ENCODE measurements at places on chromosomes 16 and 17. TPM values are rescaled to one million over a fixed set of nuclear protein-coding genes. Genes with fewer than 3 reads are reported as not detected.

- DNase-seq = no peak
These were observed 742 bp upstream of the SLC16A13 start for GRCh38 chr17:7034955-7035590.

DNA sequence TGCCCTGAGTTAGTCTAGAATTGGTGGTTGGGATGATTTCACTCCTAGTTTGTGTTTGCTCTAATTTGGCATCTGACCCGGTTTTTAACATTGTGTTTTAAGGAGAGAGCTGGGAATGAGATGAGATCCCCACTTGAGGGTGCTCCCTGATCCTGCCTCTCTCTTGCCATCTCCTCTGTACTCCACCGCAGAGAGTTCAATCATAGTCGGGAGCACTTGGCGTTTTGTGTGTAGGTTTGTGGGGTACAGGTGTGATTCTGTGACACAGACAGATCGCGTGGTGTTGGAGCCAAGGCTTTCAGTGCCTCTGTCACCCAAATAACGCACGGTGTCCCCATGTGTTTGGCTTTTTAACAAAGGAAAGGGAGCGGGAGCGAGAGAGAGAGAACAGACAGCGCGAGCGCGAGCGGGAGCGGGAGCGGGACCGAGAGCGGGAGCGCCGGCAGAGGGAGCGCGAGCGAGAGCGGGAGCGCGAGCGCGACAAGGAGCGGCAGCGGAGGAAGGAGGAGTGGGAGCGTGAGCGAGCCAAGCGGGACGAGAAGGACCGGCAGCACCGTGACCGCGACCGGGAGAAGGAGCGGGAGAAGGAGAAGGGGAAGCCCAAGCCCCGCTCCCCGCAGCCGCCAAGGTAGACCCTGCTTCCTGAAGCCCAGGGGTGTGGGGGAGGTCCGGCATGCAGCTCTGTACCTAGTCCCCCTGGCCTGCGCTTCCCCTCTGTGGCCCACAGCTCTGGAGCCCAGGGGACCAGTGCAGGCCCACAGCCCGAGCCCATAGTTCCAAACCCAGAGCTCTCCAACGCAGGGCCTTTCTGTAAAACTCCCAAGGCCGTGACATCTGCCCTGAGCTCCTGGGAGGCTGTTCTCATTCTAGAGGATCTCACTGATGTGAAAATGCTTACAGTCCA lies 27.2 kb upstream of the IL17C start:
- DNase-seq = no peak

GRCh38 chr16:27316038-27316680 lies 2.4 kb downstream of the IL4R start:
- no peak for DNase-seq

Gene RBFOX1
- 79.4 TPM for total RNA-seq

DNA sequence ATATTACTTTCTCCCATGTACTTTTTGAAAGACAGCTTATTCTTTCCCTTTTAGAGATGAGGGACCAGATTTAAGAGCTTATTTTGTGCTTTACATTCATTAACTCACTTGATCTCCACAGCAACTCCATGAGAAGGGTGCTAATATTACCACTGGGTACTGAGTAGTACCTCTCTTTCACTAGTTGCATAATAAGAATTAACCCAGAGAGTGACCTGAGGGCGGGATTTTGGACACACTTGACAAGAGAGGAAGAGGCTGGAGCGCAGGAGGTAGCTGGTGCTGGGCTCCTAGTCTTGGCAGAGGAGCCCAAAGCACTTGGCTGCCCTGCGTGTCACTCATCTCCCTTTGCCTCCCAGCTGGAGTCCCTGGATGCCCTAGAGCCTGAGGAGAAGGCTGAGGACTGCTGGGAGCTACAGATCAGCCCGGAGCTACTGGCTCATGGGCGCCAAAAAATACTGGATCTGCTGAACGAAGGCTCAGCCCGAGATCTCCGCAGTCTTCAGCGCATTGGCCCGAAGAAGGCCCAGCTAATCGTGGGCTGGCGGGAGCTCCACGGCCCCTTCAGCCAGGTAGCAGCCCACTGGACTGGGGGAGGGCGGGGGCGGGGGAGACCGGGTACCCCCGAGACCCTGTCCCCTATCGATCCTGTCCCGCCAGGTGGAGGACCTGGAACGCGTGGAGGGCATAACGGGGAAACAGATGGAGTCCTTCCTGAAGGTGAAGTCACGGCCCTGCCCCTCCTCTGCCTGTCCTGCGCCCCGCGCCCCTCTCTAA lies 1.7 kb upstream of the MAZ start:
- peak; percentile 79 for DNase-seq

Gene CACNG1
- not detected for total RNA-seq

Gene SERPINF2
- total RNA-seq = 1.4 TPM

Gene KREMEN2
- not detected for total RNA-seq

DNA sequence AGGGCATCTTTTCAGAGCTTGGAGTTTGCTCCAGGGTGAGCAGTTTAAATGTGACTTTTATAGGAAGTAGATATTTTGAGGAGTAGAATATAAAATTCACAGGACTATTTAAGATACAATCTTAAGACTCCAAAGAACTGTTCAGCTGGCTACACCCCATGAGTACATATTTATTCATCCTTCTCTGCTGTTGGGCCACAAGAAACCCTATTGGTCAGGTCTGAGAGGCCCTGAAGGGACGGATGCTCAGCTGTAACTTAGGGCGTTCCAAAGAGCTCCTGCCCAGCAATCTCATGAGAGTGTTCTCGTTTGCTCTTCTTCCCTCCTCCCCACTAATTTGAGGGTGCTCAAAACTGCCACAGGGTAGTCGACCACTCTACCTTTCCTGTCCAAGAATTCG lies 7.3 kb downstream of the ST6GALNAC2 start:
- DNase-seq = no peak

DNA sequence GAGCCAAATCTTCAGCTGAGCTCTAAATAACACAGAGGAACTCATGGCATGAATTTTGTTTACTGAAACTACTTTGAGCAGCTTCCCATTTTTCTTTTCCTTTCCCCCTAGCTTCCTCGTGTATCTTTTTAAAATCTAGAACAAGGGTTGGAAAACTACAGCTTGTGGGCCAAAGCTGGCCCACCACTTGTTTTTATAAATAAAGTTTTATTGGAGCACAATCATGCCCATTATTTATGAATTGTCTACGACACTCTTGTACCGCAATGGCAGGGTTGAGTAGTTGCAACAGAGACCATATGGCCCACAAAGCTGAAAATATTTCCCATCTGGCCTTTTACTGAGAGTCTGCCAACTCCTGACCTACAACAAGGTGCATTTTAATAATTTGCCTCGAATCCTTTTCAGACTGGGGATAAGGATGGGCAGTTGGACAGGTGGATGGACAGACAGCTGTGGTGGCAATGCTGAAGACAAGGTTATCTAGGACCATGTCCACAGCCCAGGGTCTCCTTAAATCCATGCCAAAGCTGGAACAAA lies 87.7 kb downstream of the RMI2 start:
- no peak for DNase-seq

DNA sequence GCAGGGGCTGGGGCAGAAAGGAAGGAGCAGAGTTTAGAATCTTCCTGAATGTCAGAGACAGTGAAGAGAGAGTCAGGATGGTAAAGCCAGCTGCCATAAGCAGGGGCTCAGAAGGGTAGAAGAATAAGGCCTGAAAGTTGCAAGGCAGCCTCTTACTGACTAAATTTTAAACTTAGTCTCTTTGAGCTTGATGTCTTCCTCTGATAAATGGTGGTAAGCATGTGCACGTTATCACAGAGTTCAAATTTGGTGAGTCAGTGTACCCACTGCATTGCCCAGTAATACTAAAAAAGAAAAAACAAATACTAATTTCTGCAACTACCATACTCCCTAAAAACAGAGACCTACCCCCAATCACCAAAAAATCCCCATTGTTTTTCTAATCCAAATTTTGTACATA lies 45.2 kb downstream of the SIAH1 start:
- no peak for DNase-seq

GRCh38 chr16:66144641-66145040 lies 221.8 kb upstream of the CDH5 start:
- no peak for DNase-seq

Gene ELMO3
- total RNA-seq = 0.79 TPM
